ENCODE measurements at places on chromosomes 11 and 22.

- peak; percentile 97 for DNase-seq
These were observed 11.5 kb downstream of the YPEL4 start for GRCh38 chr11:57638005-57638781.

- no peak for DNase-seq
These were observed 5.7 kb downstream of the TMEM25 start for GRCh38 chr11:118536726-118537125.

DNA sequence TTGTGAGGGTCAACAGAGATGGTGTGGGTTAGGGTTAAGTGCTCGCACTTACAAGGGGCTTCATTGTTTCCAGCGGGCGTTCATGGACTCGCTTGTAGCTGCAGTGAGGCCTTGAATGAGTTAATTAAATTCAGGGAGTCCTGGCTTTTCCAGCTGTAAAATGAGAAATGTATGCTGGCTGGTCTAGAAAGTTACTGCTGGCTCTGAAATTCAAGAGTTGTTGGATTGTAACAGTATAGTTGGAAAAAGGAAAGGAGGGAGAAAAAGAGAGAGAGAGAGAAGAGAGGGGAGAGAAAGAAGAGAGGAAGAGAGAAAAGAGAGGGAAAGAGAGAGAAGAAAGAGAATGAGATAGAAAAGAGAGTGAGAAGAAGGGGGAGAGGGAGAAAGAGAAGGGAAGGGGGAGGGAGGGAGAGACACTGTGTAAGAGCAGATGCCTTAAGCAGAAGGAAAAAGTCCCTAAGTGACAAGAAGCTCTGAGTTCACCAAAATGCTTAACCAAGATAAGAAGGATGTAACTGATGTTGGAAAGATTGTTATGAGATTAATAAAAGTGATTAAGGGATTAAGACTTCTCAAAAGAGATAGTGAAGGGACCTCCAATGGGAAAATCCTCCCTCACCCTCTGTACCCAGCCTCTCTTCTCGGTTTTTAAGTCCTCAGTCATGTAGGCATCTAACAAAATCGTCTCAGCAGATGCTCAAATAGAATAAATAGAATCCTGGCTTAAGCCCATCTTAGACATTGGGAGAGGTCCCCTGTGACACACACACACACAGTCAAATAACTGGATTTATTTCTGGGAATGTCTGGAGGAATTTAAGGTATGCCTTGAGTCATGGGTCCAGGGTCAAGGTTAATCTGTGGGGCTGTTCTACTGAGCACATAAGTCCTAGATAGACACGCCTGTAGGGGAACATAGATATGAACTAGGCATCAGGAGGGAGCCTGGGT is 477.9 kb downstream of the MIAT start:
- DNase-seq = no peak

DNA sequence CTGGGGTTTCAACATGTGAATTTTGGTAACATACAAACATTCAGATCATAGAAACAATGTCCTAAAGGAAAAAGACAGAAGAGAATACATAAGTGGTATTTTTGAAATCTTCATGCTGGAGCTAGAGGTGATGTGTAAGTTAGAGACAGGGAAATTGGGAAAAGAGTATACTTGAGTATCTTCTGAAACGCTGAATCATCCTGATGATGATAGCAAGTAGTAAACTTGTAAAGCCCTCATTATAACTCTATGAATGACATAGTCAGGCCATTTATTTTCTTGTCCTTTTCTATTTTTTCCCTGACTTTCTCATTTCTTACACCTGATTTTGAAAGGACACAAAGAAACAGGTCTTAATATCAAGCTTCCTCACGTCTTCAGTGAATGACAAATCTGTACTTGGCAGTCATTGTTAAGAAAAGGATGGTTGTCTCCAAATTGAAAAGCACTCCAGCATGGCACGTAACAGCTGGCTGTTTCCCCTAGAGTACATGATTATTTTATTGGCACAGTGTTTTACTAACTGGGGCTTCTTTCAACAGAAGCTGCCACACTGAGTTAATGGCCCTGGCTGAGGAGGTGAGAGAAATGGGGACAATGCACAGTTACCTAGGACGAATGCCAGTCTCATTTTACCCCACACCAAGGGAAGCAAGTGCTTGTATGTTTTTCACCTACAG is 140.7 kb upstream of the CTSC start:
- peak; percentile 70 for DNase-seq

DNA sequence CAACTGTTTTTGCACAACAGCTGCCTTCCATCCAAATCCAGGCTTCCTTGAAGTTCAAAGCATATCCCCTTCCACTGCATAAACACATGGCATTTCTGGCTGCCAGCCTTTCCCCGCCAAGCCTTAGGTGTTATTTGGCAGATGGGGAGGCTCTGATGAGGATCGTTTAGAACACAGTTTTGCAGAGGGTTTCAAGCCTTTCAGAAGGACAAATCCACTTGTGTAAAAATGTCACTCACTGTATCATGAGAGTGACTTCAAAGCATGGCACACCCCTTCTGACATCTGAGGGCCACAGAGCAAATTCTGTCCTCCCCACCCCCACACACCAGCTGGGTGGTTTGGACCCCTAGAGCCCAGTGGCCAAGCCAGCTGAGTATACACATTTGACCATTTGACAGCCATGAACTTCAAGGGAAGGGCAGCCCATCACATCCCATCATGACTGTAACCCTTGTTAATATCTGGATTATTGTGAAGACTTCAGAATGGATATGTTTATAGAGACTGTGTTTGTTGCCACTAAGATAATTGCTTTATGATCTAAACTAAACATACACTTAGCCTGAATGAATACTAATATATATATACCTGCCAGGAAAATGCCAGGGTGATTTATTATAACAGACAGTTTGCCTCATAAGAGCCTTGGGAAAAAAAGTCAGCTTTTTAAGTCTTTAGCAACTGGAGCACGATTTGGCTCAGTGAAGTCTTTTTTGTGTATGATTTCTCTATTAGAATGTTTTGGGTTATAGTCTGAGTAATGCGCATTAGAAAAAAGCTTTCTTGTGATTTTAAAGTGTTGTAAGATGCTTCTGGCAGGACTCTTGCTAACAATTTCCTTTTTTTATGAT is 31.9 kb downstream of the FBLN1 start:
- peak; percentile 94 for DNase-seq

- DNase-seq = no peak
These were observed 268.2 kb downstream of the FAM181B start for GRCh38 chr11:82465481-82465880.

GRCh38 chr22:44928711-44929358 is 81.0 kb downstream of the PHF21B start:
- no peak for DNase-seq

- DNase-seq = peak; percentile 65
These were observed at the start of gene GAL3ST1 for GRCh38 chr22:30574095-30574981. Gene GAL3ST1 (minus strand): TSS chr22:30574665. CDS start chr22:30557392, 17,273 bp downstream.

DNA sequence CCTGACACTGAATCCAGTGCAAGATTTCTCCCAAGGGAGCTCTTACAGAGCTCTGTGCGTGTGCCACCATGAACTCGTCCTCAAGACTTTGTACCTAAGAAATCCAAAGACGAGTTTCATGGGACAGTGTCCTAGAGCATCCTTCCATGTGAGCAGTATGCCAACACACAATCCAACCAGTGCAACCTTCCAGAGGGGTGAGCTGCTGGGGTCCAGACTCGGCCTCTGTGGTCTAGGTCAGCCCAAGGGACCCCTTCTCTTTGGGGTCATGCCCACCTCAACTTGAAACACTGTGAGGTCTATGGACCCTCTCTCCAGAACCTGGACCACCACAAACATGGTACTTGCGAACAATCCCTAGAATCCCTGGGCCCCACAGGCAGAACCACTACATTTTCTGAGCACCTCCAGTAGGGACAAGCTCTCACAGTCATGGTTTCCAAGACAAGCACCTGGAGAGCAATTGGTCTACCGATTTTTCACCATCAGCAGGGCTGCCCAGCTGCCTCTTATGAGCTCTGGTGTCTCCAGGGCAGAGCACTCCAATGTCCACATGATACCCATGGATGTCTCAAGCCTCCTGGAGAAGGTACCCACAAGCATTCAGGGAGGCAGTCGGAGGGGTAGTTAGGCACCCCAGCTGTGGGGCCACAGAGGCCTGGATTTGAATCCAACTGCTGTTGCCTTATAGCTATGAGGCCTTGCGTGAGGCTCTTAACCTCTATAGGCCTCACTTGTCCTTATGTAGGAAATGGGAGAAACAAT is 7.7 kb downstream of the CHST1 start:
- no peak for DNase-seq

DNA sequence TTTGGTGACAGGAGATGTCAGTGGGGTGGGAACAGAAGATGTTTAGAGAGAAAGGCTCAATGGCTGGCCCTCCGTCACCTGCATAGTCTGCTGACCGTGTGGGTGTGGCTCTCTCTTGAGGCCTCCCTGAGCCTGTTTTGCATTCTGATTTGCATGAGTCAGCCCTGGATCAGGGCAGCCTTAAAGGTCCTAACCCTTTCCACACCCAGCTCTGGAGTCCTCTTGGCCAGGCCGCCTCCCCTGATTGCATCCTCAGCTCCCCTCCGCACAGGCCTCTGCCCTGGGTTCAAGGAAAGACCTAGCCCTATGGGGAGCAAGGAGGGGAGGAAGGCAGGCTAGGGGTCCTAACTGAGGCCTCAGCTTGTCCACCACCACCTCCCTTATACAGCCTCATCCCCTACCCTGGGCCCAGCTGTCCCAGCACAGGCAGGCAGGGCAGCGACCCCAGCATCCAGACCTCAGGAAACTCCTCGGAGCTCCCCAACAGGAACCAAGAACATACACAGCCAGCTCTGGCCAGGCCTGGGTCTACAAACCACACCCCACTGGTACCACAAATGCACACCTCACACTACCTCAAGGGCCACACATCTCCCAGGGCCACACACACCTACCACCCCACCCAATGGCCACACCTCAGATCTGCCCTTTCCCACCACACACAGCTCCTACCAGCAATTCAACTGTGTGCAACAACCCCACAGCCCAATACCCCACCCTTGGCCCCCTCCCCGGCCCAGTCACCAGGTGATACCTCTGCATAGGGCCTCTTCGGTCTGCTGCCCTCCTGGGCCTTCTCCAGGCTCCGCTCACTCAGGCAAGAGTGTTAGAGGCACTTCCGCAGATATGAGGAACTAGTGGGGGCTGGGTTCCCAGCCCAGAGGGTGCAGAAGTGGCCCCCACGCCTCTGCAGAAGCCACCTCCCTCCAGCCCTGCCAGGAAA is 13.7 kb downstream of the ARAP1 start:
- DNase-seq = no peak

- DNase-seq = peak; percentile 71
These were observed 34.5 kb downstream of the NUMA1 start for GRCh38 chr11:72045849-72046248.

DNA sequence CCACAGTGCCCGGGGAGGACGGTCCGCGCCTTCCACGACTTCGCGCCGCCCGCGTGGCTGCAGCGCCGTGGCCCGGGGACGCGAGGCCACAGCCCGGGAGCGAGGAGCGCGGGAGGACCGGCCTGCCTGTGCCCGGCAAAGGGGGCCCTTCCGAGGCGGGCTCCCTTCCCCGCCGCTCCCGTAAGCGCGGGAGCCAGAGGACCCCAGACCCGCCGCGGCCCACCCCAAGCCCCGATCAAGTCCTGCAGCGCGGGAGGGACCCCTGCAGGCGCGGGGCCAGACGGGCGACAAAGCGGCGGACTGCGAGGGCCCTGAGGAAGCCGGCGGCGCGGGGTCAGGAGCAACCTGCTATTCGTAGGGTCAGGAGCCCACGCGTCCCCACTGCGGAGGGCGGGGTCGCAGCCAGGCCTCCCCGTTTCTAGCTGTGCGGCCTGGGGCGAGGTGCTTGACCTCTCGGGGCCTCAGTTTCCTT is 110.3 kb downstream of the WNT7B start:
- no peak for DNase-seq

GRCh38 chr11:10125522-10126133 is 168.4 kb downstream of the SBF2 start:
- no peak for DNase-seq

GRCh38 chr11:36186340-36187175 is 102.7 kb downstream of the COMMD9 start:
- peak; percentile 87 for DNase-seq

- DNase-seq = no peak
These were observed 121.9 kb downstream of the PHF21B start for GRCh38 chr22:44887941-44888366.

GRCh38 chr11:74559110-74559933 is 33.1 kb upstream of the POLD3 start:
- no peak for DNase-seq

- DNase-seq = no peak
These were observed 8.2 kb downstream of the PNPLA3 start for GRCh38 chr22:43931771-43932170.

GRCh38 chr11:119218141-119218878 is 12.2 kb downstream of the CBL start:
- no peak for DNase-seq

DNA sequence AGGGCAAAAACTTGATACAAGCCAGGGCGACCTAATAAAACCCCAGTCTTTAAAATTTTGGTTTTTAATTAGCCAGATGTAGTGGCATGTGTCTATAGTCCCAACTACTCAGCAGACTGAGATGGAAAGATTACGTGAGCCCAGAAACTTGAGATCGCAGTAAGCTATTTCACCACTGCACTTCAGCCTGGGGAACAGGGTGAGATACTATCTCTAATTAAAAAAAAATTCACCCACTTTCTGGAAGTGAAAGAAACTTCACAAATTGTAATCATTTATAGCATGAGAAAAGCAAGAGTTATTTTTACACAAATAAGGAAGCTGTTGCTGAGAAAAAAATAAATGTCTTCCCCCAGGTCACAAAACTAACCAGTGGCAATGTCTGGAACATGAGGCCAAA is 882 bp upstream of the GLYATL2 start:
- DNase-seq = no peak

- DNase-seq = peak; percentile 79
These were observed 347.9 kb upstream of the NCAM1 start for GRCh38 chr11:112613051-112613972.

DNA sequence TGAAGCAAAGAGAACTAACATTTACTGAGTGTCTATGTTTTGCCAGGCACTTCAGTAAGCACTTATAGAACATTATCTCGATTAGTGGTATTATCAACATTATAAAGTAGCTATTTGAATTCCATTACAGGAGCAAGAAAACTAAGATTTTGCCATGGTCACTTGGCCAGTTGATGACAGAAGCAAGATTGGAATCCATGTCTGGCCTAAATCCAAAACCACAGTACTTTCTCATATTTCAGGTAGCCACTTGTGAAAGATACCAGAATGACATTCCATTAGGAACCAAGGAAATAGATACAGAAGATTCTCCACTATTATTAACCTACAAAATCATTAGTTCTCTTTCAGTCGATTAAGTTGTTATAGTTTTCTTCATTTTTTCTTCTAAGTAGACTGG is 691.0 kb upstream of the API5 start:
- no peak for DNase-seq
